Hepatic stellate cell (primary cell): ENCODE measurements at places on chromosomes 5 and 9.

DNA sequence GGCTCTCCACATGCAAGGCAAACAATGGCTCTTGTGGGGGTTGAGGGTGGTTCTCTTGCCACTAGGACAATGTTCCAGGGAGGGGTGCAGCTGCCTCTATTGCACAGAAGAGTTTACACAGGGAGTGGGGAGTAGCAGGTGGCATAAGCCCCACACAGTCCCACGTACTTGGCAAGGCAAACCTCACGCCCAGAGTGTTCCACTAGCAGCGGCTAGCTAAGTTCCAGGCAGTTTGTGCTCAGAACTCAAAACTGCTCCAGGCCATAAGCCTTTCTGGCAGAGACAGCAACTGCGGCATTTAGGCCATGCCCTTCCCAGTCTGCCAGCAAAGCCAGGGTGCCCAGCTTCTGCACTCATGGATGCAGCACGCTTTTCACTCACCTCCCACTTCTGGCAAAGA lies 29.0 kb upstream of the BTNL3 start:
- no peak for DNase-seq

- DNase-seq, result no peak
Observed at GRCh38 chr5:150241298-150242160, 48.0 kb downstream of the CAMK2A start.

GRCh38 chr9:28774433-28775235 lies 1201.4 kb upstream of the C9orf72 start:
- DNase-seq, result peak; percentile 2

- DNase-seq, result no peak
Observed at GRCh38 chr5:951940-952596, 56.5 kb upstream of the NKD2 start.

DNA sequence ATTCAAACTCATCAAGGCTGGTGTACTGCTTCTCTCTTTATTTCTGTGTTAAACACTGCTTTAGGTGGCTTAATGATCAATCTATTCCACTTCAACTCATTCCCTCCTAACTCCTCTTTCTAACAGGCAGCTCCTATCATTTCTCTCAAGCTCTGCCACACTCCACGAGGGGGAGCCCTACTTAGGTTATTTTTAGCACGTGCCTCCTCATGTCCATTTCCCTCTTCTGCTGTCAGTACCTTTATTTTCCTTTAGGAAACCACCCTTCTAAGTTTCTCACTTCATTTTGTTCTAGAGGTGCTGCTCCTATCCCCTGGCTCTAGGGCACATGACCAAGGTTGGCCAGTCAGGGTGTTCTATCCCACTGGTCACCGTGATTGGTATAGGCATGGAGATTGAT lies 6.7 kb upstream of the BRINP1 start:
- no peak for DNase-seq

- no peak for DNase-seq
Observed at GRCh38 chr5:78776637-78777036, 128.1 kb upstream of the LHFPL2 start.

GRCh38 chr9:88927510-88927909 lies 63.8 kb upstream of the S1PR3 start:
- DNase-seq, result no peak

- DNase-seq, result no peak
Observed at GRCh38 chr5:91742550-91742949, 359.4 kb upstream of the ARRDC3 start.

DNA sequence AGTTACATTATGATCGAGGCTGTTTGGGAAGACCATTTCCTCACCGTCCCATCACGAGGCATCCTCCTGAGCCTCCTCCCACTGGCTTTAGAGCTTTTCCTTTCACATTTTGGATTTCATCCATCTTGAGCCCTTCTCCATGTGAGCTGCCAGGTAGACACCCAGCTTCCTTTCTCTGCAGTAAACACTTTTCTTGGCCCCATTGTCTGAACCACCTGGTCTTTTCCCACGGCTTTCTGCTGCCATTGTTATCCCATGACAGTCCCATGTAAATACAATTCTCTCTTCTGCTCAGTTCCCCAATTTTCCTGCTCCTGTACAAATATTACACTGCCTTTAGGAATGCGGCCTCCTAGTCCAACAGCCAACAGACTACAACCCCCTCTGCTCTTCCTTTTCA lies 24.1 kb downstream of the UBE2QL1 start:
- no peak for DNase-seq

- no peak for DNase-seq
Observed at GRCh38 chr9:15936306-15936921, 383.6 kb downstream of the CCDC171 start.

DNA sequence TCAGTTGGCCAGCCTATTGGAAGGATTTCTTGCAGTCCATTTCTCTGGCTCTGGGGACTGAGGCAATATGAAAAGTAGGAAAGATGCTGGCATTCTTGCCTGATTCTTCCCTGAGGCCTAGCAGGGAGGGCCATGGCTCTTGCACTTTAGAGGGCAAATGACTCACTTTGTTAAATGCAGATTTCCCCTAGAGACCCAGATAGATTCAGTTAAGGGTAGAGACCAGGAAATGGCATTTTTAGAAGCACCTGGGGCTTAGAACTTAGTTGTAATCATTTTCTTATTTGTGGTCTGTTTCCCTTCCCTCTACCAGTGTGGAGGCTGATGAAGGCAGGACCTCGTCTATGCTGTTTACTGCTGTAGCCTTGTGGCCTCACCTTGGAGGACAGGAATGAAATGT lies 112.8 kb upstream of the NR3C1 start:
- DNase-seq, result no peak
